ENCODE measurements at places on chromosomes 5 and 9.

DNA sequence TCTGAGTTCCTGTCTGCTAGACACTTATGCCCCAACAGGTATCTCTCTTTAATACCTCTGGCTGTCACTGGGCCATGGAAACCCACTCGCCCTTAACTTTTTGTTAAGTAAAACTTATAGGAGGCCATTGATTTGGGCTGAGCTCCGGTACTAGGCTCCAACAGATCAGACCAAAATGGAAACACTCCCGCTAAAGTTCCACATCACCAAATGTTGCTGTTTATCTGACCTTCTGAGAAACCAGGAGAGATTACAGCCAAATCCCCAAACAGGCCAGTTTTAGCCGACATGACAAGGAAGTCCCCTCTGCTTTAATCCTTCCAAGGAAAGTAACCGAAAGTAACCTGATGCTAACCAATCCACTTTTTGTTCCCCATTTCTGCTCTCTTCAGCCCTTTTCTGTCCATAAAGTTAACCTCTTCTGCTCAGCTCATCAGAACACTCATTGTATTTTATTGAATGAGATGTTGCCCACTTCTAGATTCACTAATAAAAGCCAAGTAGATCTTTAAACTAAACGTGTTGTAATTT lies 115.2 kb upstream of the LHFPL2 start:
- no peak for DNase-seq

- no peak for DNase-seq
Measured at GRCh38 chr5:62828742-62829603, 250.4 kb downstream of the LRRC70 start.

- peak; percentile 52 for DNase-seq
Measured at GRCh38 chr5:119315516-119315949, 40.3 kb upstream of the TNFAIP8 start.

DNA sequence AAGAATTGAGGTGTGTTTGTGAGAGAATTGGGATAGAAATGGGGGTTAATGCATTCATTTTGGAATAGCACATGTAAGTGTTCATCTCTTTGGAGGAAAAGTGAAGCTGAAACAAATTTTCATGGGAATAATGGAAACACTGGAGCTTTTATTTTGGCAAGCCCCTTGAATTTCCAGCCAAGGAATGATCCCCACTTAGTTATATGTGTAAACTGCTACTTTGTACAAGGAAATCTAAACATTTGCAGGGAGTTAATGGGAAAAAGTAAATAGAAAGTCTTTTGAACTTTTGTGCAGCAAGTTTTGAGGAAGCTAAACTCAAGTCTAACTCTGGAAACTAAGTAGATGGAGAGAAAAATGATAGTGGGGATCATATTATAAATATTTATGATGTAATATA lies 44.1 kb downstream of the CAMK4 start:
- DNase-seq, result no peak

DNA sequence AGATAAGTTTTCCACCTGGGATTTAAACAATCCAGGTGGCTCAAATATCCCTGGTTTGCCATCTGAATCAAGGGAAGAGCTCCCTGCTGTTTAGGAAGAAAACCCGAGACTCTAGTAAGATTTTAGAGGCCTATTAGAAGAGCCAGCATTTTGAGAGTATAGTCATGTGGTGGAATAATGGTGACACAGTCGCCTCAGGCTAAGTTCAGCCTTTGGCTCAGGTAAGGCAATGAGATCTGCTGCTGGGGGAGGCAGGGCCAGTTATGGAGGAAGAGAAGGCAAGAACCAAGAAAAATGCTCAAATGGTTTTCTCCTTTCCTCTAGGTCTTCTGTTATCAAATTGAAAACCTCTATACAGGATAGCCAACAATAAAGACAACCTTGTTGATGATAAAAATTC lies 16.2 kb downstream of the RAD1 start:
- DNase-seq, result no peak

DNA sequence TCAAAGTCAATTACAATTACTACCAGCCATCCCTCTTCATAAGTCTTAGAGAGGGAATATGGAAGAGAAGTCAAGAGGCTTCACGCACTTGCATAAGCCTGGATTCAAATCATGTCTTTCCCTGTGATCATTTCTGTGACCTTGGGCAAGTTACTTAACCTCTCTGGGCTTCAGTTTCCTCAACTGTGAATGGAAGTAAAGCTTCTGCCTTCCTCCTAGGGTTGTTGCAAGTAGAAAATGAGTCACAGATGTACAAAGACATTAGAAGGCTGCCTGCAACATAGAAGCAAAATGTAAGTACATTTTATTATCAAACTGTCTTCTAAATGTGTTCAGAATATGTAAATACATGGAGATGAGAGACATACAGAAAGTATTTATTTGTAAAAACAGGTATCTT lies 42.3 kb upstream of the SEMA6A start:
- no peak for DNase-seq

- DNase-seq, result no peak
Measured at GRCh38 chr9:75170898-75171360, 82.6 kb downstream of the OSTF1 start.

DNA sequence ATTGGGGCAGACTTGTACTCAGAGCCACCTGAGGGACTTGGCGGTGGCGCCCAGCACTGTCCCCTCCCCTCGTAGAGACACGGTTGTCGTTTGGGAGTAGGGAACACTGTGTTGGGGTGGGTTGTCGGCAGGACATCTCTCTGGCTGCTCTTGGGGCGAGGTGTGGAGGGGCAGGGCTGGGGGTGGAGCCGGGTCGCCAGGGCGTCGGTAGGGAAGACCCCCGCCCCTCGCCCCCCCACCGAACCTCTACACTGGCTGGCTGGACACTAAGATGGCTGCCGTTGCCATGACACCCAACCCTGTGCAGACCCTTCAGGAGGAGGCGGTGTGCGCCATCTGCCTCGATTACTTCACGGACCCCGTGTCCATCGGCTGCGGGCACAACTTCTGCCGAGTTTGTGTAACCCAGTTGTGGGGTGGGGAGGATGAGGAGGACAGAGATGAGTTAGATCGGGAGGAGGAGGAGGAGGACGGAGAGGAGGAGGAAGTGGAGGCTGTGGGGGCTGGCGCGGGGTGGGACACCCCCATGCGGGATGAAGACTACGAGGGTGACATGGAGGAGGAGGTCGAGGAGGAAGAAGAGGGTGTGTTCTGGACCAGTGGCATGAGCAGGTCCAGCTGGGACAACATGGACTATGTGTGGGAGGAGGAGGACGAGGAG lies 778 bp downstream of the TRIM41 start:
- DNase-seq, result no peak

- peak; percentile 22 for DNase-seq
Measured at GRCh38 chr9:136700959-136701667, 11.3 kb upstream of the DIPK1B start.

- no peak for DNase-seq
Measured at GRCh38 chr5:172216345-172216744, 22.4 kb downstream of the EFCAB9 start.

GRCh38 chr5:102932781-102933180 lies 177.7 kb downstream of the PAM start:
- no peak for DNase-seq

GRCh38 chr5:129048509-129048908 lies 46.0 kb upstream of the ISOC1 start:
- no peak for DNase-seq

DNA sequence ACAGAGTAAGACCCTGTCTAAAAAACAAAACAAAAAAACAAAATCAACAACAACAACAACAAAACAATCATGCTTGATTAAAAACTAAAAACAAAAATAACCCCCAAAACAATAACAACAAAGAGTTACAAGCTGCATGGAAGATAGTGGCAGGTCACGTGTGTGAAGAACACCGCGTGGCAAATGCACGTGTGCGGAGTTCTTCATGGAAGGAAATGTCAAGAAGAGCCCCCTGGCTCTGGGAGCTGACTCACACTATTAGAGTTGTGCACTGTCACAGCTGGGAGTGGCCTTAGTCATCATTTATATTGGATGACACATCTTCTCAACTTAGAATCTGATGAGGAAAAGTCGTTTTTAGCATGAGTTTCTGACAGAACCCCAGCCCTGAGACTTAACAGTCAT lies 110.5 kb downstream of the JMY start:
- DNase-seq, result no peak

- no peak for DNase-seq
Measured at GRCh38 chr5:191036-191948, at the start of gene LRRC14B. TSS of gene LRRC14B (plus strand) at chr5:191495. CDS start at chr5:191539, 44 bp downstream.

DNA sequence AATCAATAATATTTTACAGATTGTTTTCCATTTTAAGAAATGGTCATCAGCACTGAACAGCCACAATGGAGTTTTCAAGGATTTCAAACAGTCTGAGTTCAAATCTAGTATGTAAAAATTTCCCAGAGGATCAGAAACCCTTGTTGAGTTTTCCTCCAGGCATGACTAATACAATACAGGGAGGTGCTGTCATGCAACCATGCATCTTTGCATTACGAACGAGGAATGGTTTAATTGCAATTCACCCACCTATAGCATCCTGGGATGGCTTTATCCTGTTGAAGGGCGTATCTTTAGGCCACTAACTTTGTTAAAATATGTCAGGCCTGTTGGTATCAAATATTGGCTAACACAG lies 196.4 kb downstream of the EFNA5 start:
- no peak for DNase-seq

GRCh38 chr9:95494416-95495371 lies 22.1 kb downstream of the PTCH1 start:
- DNase-seq, result peak; percentile 63

- DNase-seq, result no peak
Measured at GRCh38 chr9:18397076-18397475, 76.9 kb upstream of the ADAMTSL1 start.

GRCh38 chr5:178818094-178818493 lies 41.7 kb upstream of the ZNF354B start:
- DNase-seq, result no peak

DNA sequence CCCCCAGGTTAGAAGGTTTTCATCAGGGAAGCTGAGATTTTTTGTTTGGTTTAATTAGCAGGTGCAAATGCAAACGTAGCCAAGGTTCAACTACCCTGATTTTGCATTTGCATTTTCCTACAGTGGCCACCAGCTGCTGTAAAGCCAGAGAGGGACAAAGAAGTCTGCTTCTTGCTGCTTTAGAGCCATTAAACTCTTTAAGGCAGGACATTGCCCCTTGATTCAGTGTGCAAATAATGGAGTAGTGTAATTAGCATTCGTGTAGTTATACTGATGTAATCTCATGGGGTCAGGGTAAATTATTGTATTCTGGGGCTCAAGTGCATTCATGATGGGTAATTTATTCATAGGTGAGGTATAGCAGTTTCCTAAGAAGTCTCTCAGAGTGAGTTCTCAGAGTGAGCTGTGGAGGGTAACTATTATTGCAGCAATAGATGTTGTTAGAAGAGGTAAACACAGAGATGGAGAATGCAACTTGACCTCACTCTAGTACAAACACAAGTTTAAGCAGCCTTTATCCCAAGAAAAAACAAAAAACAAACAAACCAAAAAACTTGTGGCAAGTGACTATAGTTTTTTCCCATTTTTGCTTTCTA lies 526.5 kb downstream of the KIF4B start:
- DNase-seq, result no peak

- DNase-seq, result no peak
Measured at GRCh38 chr5:142096382-142096781, 12.2 kb upstream of the NDFIP1 start.

DNA sequence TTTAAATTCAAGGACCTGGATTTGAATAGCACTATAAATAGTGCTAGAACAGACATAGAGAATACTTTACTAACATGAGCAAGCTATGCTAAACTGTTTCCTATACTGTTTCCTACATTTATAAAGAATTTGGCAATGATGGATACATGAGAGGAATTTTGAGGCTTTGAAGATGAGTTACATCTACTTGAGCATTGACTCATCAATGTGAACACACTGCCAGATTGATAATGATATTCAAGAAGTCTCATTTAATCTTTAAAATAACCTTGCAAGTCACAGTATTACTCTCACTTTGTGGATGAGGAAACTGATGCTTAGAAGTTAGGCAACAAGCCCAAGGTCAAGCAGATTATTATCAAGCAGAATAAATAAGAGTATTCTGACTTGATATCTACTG lies 281.9 kb downstream of the DNAH5 start:
- no peak for DNase-seq

DNA sequence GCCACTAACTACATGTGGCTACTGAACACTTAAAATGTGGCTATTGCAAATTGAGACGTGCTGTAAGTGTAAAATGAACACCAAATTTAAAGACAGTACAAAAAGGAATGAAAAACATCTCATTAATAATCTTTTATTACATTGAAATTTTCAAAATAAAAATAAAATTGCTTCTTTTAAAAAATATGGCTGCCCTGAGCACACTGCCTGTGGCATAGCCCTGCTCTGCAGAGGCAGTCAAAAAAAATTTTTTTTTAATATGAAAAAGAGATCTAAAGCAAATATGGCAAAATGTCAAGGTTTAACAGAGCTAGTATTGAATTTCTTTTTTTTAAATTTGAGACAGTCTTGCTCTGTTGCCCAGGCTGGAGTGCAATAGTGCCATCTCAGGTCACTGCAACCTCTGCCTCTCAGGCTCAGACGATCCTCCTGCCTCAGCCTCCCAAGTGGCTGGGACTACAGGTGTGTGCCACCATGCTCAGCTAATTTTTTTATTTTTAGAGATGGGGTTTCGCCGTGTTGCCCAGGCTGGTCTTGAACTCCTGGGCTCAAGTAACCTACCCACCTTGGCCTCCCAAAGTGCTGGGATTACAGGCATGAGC lies 25.6 kb downstream of the CARNMT1 start:
- DNase-seq, result no peak

DNA sequence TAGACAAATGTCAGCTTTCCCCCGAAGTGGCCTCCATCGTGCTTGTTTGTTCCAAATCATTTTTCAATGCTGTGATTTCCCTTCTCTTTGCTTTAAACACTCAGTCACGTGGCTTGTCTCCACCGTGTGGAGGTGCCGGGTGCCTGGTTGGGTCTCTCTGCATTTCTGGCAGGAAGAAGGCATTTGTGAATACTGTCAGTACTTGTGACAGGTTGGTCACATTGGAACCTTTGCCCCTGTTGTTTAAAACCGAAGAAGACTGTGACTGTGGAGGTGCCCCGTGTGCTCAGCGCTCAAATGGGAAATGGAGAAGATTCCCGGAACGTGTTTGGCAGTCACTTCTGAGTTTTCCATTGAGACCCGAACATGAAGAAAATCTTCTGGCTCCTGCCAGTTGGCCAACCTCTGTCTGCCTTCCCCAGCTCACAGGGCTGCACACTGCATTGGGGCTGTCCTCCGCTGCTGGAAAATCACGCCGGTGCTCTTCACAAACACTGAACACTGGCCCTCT lies 74.6 kb downstream of the LMNB1 start:
- DNase-seq, result no peak

- no peak for DNase-seq
Measured at GRCh38 chr5:39716532-39717028, 291.8 kb upstream of the DAB2 start.

DNA sequence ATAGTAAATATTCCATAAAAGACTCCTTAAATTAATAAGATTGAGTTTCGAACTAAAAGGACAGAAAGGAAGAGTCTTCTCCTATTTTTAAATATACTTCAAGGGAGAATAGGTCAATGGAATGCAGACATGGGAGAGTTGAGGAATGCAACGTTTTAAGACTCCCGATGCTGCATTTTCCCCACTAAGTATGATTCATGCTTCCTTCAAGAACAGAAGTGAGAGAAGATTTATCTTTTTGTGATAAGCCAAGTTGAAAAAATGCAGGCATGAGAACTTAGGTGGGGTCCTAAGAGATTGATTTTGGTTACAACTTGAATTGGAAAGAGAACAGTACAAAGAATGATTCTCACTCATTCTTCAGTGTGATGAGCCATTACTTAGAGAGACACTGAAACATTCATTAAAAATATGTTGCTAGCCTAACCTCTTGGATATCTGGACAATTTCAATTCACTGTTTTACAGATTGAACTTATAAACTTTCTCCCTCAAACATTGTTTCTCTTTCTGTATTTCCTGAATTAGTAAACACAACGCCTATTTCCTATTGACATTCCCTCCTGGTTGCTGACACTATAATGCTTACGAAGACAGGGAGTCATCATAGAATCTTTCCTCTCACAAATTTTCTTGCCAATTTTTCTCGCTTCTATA lies 1666.1 kb upstream of the WWC1 start:
- no peak for DNase-seq

Measured in activated gamma-delta T cell treated with anti-CD3 and anti-CD28 coated beads, Interleukin-2, amount 50 U/mL, for 16 hours (primary cell).